Cardiac septum (tissue), 1 donor: ENCODE measurements at places on chromosomes 16 and 17. TPM values are rescaled to one million over a fixed set of nuclear protein-coding genes. Genes with fewer than 3 reads are reported as not detected.

DNA sequence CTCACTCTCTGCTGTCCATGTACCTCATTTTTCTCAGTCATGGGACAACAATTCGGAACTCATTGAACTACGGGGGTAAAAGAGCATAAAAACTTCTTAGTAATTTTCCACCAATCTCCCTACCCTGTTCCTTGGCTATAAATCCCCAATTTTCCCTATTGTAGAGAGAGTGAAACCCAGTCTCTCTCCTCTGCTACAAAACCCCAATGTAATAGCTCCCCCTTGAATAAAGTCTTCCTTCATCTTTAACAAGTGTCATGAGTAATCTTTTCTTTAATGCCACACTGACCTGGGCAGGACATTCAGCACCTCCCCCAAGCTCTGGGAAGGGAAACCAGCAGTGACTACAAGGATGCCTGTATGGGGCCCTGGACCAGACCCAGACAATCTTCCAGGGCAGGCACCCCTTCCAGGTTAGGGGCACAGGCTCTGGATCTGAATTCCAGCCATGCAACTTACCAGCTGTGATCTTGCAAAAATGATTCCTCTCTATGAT is 10.2 kb upstream of the EIF1 start:
- no peak for DNase-seq

GRCh38 chr17:8745586-8746500 is 1.2 kb upstream of the CCDC42 start:
- peak; percentile 84 for DNase-seq

DNA sequence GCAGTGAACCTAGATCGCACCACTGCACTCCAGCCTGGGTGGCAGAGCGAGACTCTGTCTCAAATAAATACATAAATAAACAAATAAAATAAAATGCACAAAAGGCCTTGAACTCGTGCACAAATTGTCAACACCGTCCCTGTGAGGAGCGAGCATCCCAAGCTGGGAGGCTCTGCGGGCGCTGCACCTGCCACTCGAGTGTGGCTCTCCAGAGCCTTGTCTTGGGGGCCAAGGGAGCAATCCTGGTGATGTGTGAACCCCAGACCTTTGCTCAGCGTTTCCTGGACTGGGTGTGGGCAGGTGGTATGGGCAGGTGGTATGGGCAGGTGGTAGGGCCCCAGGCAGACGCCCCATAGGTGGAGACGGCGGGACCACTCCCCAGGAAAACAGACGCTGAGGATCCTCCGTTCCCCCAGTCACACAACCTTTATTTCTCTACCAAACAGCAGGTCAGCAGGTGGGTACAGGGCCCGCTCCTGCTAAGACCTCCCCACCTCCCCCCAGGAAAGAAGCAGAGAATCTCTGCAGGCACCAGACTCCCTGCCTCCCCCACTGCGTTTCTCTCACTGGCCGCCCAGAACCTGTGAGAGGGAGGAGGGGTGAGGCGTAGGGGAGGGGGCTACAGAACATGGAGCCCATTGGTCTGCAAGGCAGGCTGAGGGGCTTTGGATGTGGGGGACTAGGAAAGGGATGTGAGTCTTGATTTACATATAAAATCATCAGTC is 7.4 kb upstream of the P2RX1 start:
- DNase-seq: no peak

GRCh38 chr17:3012926-3013581 is 50.4 kb downstream of the OR1D5 start:
- DNase-seq: peak; percentile 81

- DNase-seq: no peak
These were observed 306.7 kb upstream of the XYLT1 start for GRCh38 chr16:17777408-17777863.

DNA sequence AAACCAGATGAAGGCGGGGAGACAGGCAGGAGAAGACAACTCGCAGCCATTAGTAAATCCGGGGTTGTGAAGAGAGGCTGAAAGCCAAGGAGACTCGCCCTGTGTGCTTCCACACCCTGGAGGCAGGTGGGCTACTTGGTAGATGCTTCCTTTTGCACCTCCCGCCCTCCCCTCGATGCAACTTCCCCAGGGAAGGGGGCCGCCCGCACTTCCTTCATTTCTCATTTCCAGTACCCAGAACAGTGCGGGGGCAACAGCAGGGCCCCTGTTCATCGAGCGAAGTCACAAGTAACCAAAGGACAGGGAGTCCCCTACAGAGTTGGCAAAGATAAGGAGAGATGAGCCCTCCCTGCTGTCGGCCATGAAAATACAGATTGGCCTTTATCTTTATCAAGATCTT is 25.0 kb downstream of the CCDC40 start:
- DNase-seq: no peak

DNA sequence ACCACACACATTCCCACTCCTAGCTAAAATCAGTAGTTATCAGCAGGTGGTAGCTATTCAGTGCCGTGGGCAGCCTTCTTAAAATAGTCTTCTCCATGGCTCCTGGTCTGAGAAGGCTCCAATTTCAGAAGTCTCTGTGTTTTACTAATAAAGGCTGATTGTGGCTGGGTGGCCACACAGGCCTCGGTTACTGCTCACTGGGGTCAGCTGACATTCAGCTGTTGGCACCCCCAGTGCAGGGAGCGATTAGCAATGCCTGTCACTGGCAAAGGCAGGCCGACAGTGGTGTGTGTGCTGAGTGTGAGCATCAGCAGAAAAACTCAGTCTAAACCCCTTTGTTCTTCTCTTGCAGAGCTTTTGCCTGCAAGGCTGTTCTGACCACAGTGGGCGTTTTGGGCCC is 16.6 kb upstream of the DBNDD1 start:
- DNase-seq: no peak

CLEC3A gene
- total RNA-seq: not detected

ARHGAP23 gene
- 96.8 TPM for total RNA-seq

CBFB gene
- 33.7 TPM for total RNA-seq
